ENCODE measurements at places on chromosomes 4 and X. TPM values are rescaled to one million over a fixed set of nuclear protein-coding genes. Genes with fewer than 3 reads are reported as not detected.

DNA sequence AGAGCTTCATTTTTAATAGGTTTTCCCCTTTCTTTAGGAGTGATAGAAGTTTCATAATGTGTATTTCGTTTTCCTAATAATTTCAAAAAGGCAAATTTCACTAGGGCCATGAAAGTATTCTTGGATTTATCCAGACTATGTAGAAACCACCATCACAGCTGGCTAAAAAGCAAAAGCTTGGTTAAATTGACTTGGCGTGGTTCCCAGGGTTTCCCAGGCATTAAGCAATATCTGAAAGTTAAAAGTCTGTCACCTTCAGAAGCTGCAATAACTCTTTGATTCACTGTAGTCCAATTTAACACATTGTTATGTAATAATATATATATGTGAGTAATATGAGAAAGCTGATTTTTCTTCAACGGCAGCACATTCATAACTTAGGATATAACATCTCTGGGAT is 38.3 kb downstream of the NDNF start:
- no peak overlapping the region for H3K27ac ChIP-seq
- H3K27me3 ChIP-seq = no peaks in the 10 kb centered on the region
- H3K4me1 ChIP-seq = no peaks in the 10 kb centered on the region
- DNase-seq = no peak
- no peak overlapping the region for H3K4me3 ChIP-seq

DNA sequence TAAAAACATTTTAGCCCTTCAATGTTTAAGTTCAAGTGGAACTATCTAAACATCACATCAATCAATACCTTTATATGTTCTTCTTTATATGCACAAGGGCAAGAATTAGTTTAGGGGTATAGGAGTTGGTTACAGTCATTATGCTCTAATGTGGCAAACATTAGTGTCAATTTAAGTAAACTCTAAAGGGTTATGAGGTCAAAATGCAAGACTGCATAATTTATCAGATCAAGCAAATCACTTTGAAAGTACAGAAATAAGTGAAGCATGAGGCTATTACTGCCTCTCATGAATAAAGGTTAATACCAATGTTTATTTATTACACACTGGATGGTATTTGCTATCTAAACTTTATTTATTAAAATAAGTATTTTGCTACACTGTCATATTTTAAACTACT is 59.7 kb downstream of the MAB21L2 start:
- H3K36me3 ChIP-seq = peaks cover 4% of the 10 kb centered on the region
- H3K27ac ChIP-seq = no peak overlapping the region
- no peaks in the 10 kb centered on the region for H3K27me3 ChIP-seq
- H3K4me1 ChIP-seq = no peaks in the 10 kb centered on the region

DNA sequence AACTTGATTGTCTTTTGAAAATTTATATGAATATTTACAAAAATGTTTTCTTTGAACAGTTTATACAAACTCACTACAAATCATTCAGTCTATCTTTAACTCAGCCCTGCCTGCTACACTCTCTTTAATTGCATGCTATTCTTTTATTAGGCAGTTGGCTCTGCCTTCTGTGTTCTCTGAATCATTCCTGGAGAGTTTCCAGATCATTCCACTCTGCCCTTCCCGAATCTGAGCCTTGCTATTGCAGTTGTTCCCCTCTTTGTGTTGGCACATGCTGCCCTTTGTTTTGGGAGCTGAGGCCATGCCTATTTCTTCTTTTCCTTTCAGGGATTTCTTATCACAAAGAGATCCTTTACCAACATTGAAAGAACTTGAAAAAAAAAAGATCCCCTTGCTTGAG is 8.7 kb upstream of the TECRL start:
- DNase-seq = no peak
- H3K4me1 ChIP-seq = no peaks in the 10 kb centered on the region
- H3K36me3 ChIP-seq = no peaks in the 10 kb centered on the region
- H3K27ac ChIP-seq = no peak overlapping the region
- no peaks in the 10 kb centered on the region for H3K27me3 ChIP-seq

DNA sequence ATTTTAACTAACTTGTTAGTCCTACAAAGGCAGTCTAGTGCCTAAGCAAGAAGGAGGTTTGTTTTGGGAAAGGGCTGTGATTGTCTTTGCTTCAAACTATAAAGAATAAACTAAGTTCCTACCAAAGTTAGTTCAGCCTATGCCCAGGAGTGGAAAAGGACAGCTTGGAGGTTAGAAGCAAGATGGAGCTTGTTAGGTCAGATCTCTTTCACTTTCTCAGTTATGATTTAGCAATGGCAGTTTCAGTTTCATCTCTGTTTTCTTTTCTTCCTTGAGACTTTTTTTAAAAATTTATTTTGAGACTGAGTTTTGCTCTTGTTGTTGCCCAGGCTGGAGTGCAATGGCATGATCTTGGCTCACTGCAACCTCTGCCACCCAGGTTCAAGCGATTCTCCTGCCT is 82.9 kb upstream of the NLGN4X start:
- H3K27me3 ChIP-seq = no peaks in the 10 kb centered on the region
- H3K36me3 ChIP-seq = no peaks in the 10 kb centered on the region
- no peak overlapping the region for H3K27ac ChIP-seq
- H3K4me1 ChIP-seq = no peaks in the 10 kb centered on the region
- DNase-seq = no peak
- H3K4me3 ChIP-seq = no peak overlapping the region

GRCh38 chr4:86924811-86925210 is 10.0 kb upstream of the AFF1 start:
- no peak overlapping the region for H3K27ac ChIP-seq
- peak; percentile 40 for DNase-seq
- H3K36me3 ChIP-seq = no peaks in the 10 kb centered on the region
- H3K27me3 ChIP-seq = no peaks in the 10 kb centered on the region

IL2 gene
- total RNA-seq = not detected

AMTN gene
- not detected for total RNA-seq

- H3K36me3 ChIP-seq = peaks cover 80% of the 10 kb centered on the region
- DNase-seq = no peak
- no peaks in the 10 kb centered on the region for H3K27me3 ChIP-seq
- H3K4me1 ChIP-seq = no peaks in the 10 kb centered on the region
Measured at GRCh38 chr4:145107126-145107525, 9.0 kb downstream of the ABCE1 start.

DNA sequence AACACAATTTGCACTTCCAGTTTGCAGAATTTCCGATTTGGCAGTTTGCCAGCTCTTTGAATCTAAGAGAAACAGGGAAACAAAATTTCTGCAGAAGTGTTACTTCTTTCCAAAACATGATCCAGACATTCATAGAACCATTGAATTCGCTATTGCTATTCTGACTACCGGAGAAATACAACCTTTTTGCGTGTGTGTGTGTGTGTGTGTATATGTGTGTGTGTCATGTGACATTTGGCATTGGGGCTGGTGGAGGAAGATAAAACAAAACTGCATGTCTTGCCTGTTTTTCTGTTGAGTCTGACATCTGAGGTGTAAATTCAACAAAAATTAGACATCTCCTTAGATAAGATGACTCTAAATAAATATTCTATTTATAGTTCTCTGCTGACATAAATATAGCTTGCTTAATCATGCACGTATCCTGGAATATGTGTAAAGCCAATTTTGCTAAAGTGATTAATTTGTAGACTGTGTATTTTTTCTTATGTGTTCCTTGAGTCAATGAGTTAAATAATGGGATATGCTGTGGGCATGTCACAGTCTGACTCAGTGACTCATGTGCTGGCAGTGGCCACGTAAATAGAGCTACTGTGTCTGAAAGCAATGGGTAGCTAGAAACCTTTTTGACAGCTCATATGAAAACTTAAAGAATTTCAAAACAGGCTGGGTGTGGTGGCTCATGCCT is 98.9 kb downstream of the HPGD start:
- no peak overlapping the region for H3K4me3 ChIP-seq
- H3K27ac ChIP-seq = no peak overlapping the region
- H3K4me1 ChIP-seq = no peaks in the 10 kb centered on the region
- no peaks in the 10 kb centered on the region for H3K36me3 ChIP-seq
- H3K27me3 ChIP-seq = no peaks in the 10 kb centered on the region

DNA sequence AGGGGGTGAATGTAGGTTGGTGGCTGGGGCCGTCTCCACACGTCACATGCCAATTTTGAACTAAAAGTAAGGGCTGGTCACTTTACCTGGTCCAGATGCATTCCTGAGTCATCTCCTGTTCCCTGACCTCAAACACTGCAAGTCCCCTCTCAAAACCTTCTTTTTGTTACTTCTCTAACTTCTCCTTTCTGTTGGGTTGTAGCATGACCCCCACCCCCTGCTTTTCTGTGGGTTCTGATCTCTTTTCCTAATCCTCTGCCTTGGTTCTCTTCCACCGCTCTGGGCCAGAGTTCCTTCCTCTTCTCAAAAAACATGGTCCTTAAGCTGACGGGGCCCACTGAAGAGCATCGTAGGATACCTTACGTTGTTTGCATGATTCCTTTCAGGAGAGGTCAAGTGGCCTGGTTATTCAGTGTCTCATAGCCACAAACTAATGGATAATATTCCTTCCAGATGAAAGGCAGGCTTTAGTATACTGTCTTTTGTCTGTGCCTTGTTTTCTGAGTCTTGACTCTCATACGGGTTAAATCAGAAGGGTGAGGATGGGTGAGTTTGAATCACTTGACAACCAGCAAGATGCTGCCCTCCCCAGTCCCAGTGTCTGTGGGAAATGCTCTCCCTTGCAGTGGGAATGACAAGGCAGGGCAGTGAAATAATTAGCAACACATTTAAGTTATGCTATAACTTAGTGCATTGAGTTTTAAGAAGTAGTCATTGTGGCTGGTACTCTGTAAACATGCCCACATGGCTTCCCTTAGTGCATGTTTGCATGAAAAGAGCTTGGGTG is 15.1 kb downstream of the SMS start:
- H3K36me3 ChIP-seq = no peaks in the 10 kb centered on the region
- no peaks in the 10 kb centered on the region for H3K4me1 ChIP-seq

SMARCA1 gene
- total RNA-seq = 146 TPM

- H3K36me3 ChIP-seq = no peaks in the 10 kb centered on the region
- no peaks in the 10 kb centered on the region for H3K4me1 ChIP-seq
- H3K27me3 ChIP-seq = no peaks in the 10 kb centered on the region
- no peak for DNase-seq
Measured at GRCh38 chr4:173169178-173169427, 492 bp downstream of the GALNT7 start.
